ENCODE measurements at places on chromosomes 12 and 14.

- DNase-seq: no peak
Observed at GRCh38 chr12:26119391-26119989, 5.3 kb downstream of the BHLHE41 start.

DNA sequence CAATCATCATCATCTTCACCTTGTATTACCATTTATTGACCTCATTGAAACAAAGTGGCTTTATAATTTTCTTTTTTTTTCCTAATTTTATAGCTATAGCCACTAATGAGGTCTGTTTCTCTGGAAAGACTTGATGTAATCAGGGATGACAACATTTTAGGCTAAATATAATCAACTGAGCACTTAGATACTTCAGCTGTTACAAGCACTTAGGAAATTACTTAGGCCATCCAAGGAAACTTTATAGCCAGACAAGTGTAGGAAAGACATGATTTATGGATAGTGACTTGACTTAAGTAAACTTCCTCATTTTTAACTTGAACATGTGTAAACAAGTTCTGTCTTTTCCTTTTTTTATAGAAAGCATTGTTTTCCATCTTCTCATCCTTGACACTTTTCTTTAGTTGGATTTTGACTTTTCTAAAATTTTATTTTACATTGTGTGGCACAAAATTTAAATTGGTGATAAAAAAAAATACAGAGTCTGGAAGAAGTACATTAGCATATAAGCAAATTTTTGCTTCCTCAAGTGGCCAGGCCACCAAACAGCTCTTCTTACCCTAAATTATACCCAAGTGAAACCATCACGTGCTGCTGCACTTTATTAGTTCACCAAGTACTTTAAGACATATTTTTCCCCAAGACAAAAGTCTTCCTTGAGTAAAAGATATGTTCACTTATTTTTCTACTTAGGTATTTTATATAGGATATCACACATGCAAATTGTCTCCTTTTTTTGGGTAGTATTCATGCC is 15.1 kb downstream of the CPNE8 start:
- DNase-seq: no peak

GRCh38 chr12:1279050-1279449 is 288.0 kb downstream of the ERC1 start:
- DNase-seq: no peak

- no peak for DNase-seq
Observed at GRCh38 chr14:60512126-60512525, 3.2 kb downstream of the SIX6 start.

GRCh38 chr14:67395876-67396189 is 16.1 kb downstream of the PLEK2 start:
- DNase-seq: no peak

DNA sequence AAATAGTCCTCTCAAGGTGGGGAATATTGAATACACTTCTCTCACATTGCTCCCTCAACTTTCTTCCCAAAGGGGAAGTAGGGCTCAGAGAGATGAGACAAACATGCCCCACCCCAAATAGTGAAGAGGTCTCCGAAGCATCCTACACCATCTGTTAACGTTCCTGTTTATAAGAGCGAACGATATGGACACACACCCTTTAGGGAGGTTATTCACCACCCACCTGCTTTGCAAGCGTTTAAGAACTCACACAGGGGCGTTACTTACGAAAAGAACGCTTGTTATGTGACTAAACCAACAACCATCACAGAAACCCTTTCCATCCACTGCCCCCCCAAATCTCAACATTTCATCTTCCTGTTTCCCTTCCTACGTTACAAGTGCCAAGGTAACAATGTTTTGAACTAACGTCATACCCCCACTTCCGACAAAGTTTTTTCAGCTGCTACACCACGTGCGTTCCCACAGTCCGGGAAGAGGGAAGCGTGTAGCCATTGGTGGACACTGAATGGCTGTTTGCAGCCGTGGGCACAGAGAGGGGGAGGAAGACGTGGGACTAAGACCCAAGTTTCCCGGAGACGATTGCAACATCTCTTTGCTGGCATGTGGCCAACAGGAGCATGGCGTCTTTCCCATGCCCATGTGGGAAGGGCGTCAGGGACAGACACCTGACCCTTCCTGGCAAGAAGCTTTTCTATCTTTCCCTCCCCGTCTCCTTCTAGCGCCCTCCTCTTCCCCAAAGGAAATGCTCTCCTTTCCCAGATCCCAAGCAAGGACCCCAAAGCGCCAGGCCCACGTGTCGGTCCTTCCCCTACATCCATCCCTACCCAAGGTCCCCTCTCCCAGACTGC is 1.2 kb downstream of the YBX3 start:
- peak; percentile 89 for DNase-seq

- DNase-seq: no peak
Observed at GRCh38 chr12:39628836-39629235, 9.2 kb upstream of the ABCD2 start.

DNA sequence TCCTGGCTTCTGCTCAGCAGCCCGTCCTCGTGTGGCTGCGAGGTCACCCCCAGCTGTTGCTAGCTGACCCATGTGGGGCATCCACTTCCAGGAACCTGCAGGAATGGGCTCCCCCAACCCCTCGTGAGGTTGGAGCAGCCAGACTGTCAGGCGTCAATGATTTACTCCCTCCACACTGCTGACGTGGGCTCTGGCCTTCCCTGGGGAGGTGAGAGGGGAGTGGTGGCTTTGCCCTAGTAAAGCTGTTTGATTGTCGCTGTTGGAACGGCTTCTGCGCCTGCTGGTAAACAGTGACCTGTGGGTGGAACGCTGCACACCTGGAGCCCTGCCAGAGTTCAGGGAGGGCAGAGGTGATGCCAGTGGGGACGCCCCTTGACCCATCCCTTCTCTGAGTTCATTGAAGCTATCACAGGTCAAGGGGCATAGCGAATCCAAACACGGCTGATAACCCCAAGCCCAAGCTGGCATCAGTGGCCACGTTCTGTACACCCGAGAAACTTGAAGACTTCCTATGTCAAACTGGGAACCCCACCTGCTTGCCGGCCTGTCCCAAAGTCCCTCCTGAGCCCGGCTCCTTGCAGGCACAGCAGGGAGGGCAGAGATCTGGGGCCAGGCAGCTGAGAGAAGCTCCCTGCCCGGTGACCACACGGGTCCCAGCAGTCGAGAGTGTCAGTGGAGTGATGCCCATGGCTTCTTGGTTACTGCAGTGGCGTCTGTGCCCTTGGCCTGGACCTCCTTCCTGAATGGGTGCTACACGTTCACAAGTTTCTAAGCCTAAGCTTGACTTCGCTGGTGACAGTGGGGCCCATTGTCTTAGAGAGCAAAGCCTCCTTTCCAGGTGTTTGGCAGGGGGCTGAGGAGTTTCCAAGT is 2.7 kb downstream of the ASPG start:
- peak; percentile 19 for DNase-seq

- DNase-seq: no peak
Observed at GRCh38 chr14:71183876-71184689, 276.8 kb downstream of the PCNX1 start.

GRCh38 chr12:53365245-53365904 is 14.6 kb upstream of the SP1 start:
- DNase-seq: no peak

GRCh38 chr12:123109319-123109772 is 41.5 kb downstream of the PITPNM2 start:
- no peak for DNase-seq

GRCh38 chr14:88551980-88552431 is 2.8 kb downstream of the PTPN21 start:
- no peak for DNase-seq

GRCh38 chr12:31874961-31875608 is 84.1 kb upstream of the RESF1 start:
- peak; percentile 67 for DNase-seq

- no peak for DNase-seq
Observed at GRCh38 chr12:24944601-24944975, 4.3 kb downstream of the BCAT1 start.

GRCh38 chr14:76584271-76584702 is 177.0 kb upstream of the VASH1 start:
- DNase-seq: peak; percentile 34

GRCh38 chr12:6466184-6466573 is 4.3 kb downstream of the VAMP1 start:
- no peak for DNase-seq

DNA sequence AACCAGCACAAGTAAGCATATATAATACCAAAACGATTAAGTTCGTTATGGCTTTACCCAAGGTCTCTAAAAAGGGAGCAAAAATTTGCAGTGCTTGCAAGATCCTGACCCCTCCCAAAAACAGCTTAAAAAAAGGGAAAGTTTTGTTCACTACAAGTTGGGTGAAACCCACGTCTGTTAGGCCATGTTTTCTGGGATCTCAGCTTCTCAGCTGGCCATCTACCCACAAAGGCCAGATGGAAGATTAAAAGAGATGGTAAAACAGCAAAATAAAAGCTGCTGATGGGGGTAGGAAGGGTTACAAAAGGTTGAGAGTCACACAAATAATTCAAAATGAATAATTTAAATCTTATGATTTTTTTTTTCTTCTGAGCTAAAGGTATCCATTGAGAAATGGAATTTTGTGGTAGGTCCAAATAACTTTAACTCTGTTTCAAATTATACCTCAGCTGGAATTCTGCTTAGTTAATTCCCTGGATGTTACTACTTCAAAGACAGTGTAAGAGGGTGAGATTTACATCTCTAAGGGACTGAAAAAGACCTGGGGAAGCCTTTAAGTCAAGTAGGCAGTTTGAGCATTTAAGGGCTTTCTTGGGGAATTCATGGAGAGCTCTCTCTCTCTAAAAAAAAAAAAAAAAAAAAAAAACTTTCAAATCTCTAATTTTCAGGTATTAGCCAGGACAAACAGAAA is 185.6 kb upstream of the NAV3 start:
- DNase-seq: no peak

- DNase-seq: no peak
Observed at GRCh38 chr12:78402366-78403134, 462.0 kb upstream of the SYT1 start.

DNA sequence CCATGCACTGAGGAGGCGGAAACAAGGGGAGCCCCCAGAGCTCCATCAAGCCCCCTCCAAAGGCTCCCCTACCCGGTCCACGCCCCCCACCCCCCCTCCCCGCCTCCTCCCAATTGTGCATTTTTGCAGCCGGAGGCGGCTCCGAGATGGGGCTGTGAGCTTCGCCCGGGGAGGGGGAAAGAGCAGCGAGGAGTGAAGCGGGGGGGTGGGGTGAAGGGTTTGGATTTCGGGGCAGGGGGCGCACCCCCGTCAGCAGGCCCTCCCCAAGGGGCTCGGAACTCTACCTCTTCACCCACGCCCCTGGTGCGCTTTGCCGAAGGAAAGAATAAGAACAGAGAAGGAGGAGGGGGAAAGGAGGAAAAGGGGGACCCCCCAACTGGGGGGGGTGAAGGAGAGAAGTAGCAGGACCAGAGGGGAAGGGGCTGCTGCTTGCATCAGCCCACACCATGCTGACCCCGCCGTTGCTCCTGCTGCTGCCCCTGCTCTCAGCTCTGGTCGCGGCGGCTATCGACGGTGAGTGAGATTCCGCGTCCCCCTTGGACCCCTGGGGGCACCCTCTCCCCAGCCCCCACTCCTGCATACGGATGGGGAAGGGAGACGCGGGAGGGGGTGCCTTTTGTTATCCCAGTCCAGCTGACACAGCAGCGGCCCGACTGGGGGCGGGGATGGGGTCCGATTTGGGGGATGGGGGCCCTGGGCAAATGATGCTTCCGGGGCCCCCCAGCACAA is 400 bp downstream of the LRP1 start:
- no peak for DNase-seq

DNA sequence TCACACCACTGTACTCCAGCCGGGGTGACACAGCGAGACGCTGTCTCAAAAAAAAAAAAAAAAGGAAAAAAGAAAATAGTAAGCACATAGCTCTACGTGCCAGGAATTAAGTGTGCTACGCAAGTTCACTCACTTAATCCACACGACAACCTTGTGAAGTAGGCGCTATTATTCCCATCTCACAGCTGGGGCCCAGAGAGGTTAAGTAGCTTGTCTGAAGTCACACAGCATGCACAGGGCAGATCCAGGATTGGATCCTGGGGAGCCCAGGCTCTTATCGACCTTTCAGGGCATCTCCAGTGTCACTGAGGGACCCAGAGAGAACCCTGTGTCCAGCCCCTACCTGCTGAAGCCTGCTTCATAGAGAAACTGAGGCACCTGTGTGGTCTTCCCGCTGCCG is 11.9 kb downstream of the DHX37 start:
- DNase-seq: no peak

DNA sequence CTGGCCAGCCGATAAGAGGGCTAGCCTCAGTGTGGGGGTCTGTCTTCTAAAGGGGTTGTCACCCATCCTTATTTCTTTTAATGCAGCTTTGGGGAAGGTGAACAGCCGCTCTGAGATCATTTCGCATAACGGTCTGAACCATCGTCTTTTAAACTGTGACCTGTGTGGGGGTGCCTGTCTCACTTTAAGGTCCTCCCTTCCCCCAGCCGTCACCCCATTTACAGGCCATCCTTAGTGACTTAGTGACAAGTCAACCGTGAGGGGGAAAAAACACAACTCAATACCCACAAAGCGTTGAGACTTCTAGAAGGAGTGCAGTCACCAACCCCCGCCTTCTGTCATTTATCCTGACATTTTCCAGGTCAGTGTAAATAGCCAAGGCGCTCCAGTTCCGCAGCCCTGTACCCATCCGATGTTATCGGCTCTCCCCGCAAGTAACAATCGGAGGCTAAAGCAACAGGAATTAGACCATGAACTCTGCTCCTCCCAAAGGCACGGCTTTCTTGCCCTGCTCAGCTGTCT is 505 bp upstream of the DENND5B start:
- DNase-seq: no peak

DNA sequence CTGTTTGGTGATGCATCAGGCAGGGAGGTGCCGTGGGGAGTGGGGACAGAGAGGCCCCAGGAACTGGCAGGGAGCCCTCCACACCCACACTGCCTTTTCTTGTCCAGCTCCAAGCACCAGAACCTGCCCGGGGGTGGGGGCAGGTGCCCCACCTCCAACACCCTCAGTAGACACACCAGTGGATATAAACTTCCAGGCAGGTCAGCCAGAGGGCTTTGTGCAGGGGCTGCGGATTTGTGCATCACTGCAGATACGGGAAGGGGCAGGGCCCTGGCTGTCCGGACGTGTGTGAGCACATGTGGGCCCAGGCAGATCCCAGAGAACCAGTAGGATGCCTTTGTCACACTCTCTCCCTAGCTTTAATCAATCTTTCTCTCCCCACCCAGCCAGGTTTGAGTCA is 1.3 kb upstream of the TGM1 start:
- no peak for DNase-seq

DNA sequence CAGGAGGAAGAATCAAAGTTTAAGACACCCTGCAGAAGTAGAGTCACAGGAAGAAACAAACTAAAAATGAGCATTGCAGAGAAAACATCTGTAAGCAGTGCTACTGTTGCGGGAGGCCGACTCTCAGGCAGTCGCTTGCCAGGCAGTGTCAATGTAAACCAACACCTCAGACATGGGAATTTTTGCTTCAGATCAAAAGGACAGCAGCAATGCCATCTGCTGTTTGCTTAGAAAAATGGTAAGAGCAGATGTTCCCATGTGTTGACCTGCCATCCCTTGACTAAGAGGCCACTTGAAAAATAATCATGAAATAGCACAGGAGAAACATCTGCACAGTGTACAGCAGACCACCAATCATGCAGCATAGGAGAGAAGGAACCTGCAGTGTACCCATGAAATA is 196.6 kb downstream of the SLC25A21 start:
- no peak for DNase-seq
